Parietal lobe (tissue), 2 donors: ENCODE measurements at places on chromosomes 5 and 9. TPM values are rescaled to one million over a fixed set of nuclear protein-coding genes. Genes with fewer than 3 reads are reported as not detected.

Gene SLC34A3
- total RNA-seq: not detected

Gene LIX1
- 5.9 TPM for total RNA-seq

Gene GNA14
- total RNA-seq: 0.94 TPM

Gene FBP1
- total RNA-seq: not detected

Gene FAM219A
- total RNA-seq: 35.4 TPM

Gene IL9
- total RNA-seq: not detected

Gene IL5
- total RNA-seq: not detected
